Inflammatory macrophage treated with lipopolysaccharide for 1 hour (primary cell): ENCODE measurements at places on chromosomes 5 and 9.

- DNase-seq = peak; percentile 35
These were observed 13.5 kb upstream of the AGXT2 start for GRCh38 chr5:35061211-35061770.

DNA sequence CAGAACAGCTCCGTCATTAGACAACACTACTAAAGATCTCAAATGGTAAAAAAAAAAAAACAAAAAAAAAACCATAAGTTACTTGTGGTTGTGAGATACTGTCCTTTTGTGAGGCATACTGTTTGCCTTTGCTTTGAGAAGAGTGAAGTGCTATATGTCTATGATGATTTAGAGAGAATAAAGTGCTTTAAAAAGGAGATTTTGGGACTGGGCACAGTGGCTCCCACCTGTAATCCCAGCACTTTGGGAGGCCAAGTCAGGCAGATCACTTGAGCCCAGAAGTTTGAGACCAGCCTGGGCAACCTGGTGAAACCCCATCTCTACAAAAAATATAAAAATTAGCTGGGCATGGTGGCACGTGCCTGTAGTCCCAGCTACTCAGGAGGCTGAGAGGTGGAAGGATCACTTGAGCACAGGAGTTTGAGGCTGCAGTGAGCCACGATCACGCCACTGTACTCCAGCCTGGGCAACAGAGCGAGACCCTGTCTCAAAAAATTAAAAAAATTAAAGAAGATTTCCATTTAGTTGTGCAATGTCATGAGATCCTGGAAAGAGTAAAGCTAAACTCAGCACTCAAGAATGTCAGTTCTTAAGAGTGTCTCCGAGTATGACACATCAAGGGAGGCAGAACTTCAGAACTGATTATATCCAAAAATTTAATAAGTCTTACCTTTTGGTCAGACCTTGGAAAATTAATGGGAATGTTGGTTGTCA, 87.3 kb downstream of the PRDM6 start:
- DNase-seq = no peak

DNA sequence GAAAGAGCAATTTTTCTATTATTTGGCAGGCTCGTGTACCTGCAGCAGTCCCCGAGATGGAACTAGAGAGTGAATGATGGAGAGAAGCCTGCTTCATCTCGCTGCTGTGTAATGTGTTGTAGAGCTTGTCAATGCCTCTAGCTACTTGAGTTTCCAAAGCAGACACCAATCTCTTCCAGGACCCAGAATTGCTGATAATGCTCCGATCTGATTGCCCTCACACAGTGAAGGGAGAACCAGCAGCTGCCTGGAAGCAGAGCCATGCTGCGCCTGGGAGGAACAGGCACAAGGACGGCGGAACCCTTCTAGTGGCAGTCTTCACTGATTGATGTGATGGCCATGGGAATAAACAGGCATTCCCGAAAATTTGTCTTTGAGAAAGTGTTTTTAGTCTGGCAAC, 288.0 kb downstream of the ICE1 start:
- DNase-seq = no peak

DNA sequence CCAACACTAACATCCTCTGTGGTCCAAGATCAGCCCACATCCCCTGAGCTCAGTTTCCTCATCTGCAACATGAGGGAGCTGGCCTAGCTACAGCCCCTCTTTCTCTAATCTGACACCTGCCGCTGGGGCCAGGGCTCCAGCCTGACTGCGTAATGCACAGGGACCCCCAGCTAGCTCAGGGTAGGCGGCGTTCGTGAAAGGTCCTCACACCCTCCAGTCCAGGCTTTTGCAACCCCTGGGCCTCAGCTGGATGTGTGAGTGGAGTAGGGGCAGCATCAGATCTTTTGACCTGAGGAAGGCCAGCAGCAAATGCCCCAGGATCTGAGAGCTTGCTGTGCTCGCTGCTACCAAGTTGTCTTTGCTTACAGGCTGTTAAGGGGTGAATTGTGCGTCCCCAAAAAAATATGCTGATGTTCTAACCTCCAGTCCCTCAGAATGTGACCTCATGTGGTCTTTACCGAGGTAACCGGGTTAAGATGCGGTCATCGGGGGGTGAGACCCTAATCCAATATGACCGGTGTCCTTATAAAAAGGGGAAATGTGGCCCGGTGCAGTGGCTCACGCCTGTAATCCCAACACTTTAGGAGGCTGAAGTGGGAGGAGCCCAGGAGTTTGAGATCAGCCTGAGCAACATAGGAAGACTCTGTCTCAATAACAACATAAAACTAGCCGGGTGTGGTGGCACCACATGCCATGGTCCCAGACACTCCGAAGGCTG, 47.8 kb downstream of the PLPP7 start:
- DNase-seq = no peak
